Myocyte (in vitro differentiated cells): ENCODE measurements at places on chromosomes 6 and 20. TPM values are rescaled to one million over a fixed set of nuclear protein-coding genes. Genes with fewer than 3 reads are reported as not detected.

Gene CFAP61
- 0.83 and 2.1 TPM in 2 replicates for total RNA-seq

Gene SLC4A11
- total RNA-seq = 10.3 and 12.2 TPM in 2 replicates

- no peak for DNase-seq
These were observed 145.8 kb downstream of the DTNBP1 start for GRCh38 chr6:15516923-15517560.

- DNase-seq = peak; percentile 49
These were observed 15.8 kb upstream of the THBS2 start for GRCh38 chr6:169269180-169270076.

Gene KCNK16
- total RNA-seq = not detected in 2 replicates

- DNase-seq = peak; percentile 90
These were observed 193.4 kb downstream of the SYNDIG1 start for GRCh38 chr20:24662752-24663365.

- peak; percentile 65 for DNase-seq
These were observed 270.7 kb upstream of the TAB2 start for GRCh38 chr6:149046822-149047246.

DNA sequence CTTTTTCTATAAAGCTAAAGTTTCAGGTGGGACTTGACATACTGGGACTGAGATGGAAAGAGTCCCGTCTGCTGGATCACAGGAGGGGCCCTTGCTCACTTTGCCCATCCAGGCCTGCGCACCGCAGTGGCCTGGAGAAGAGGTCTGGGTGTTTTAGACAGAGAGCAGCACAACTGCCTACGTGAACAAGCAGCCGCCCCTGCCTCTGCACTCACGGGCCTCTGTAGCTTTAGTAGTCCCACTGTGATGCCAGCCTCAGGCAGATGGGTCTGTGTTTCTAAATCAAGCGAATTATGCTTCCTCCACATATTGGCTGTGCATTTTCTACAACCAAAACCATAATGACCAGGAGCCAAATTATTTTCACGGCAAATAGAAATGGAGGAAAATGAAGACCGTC is 184.8 kb upstream of the FOXQ1 start:
- no peak for DNase-seq

- no peak for DNase-seq
These were observed 16.5 kb upstream of the BHLHE23 start for GRCh38 chr20:63023071-63023935.

DNA sequence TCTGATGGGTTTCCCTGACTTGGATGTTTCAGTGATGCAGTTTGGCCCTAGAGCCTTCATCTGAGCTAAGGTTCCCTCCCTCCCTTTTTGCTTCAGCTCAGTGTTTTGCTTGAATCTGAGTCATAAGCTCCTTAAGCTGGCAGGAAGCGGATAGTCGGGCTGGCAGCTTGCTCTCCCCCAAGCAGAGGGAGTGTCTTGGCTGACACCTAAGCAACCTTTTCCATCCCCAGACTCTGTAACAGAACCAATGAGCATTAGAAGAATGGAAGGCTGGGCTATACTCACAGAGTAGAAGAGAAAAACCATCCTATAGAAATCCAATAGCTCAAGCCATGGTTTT is 98.3 kb downstream of the HAO1 start:
- DNase-seq = peak; percentile 57

Gene FKBP1A
- 125 and 146 TPM in 2 replicates for total RNA-seq

DNA sequence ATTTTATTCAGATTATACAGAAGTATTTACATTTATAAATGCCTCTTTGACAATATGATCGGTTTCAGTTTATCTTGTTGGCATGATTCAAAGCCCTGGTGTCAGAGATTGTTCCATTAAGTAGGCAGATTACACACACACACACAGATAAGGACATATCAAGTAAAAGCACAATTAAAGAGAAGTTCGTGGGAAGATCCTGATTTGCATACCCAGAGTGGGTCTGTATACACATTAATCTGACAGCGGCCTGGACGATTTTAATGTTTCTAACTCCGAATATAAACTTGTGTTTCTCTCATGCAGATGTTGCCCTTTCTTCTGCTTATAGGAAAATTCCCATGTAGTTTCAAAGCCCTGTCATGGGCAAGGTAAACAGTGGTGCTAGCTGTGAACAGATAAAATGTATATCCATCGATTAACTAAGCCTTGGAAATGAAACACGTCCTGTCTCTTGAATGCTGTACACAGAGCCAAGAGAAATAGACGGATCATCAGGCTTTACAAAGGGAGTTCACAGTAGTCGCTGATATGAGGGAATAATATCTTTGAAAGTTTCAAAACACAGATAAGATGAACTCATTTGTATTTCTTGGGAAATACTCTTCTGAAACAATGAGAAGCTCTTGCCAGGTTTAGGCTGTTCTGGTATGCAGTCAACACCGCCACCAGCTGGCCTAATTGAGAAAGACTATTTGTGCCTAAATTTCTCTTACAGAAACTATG is 108.2 kb upstream of the GMDS start:
- peak; percentile 75 for DNase-seq

- DNase-seq = peak; percentile 70
These were observed 68.9 kb upstream of the KCNQ5 start for GRCh38 chr6:72552938-72553337.

DNA sequence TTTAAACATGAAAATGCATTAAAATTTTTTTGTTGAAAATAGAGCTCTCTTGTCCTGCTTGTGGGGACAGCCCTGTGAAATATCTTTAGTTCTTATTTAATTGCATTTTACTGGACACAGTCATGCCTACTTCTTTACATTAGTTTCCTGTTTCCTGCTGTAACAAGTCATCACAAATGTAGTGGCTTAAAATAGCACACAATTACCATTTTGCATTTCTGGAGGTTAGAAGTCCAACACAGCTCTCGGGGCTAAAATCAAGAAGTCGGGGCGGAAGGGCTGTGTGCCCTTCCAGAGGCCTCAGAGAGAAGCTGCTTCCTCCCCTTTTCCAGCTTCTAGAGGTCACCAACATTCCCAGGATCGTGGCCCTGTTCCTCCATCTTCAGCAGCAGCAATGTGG is 29.4 kb downstream of the PNLDC1 start:
- no peak for DNase-seq

GRCh38 chr6:14722001-14722562 is 523.8 kb upstream of the JARID2 start:
- no peak for DNase-seq

DNA sequence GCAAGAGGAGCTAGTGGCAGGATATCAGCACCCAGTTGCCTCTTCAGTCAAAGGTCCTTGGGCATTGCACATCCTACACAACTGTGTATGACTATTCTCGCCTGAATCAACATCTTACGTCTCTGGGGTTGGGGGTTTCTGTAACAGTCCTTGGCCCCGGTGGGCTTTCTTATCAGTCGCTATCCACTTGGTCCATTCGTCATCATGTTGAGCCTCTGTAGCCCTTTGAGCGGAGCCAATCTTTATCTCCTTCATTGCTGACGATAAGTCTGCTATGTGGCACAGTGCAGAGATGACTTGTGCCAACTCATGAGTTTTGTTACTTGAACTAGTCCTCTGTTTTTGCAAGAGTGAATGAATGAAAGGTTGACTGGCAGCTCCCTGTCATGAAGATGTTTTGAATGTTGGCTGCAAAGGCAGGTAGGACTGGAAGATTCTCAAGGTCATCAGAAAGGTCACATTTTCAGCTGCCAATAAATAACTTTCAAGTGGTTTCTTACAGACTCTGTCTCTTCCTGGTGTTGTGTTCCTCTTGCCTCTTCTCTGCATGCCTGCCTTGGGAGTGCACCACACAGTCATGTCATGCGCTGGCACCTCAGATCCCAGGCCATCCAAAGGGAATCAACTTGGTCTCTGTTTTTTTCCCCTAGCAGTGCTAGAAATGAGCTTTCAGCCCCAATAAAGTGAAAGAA is 238.9 kb downstream of the SLC24A3 start:
- peak; percentile 51 for DNase-seq

- no peak for DNase-seq
These were observed 15.5 kb downstream of the TXNDC5 start for GRCh38 chr6:7895125-7895423.

- DNase-seq = no peak
These were observed 23.8 kb downstream of the BPIFB1 start for GRCh38 chr20:33306807-33307206.

- DNase-seq = no peak
These were observed 2.8 kb upstream of the ZBTB9 start for GRCh38 chr6:33451606-33452005.

GRCh38 chr6:149881066-149881766 is 16.7 kb downstream of the RAET1E start:
- DNase-seq = peak; percentile 82

Gene LINC00237
- total RNA-seq = not detected in 2 replicates

Gene RAET1G
- not detected in 2 replicates for total RNA-seq

DNA sequence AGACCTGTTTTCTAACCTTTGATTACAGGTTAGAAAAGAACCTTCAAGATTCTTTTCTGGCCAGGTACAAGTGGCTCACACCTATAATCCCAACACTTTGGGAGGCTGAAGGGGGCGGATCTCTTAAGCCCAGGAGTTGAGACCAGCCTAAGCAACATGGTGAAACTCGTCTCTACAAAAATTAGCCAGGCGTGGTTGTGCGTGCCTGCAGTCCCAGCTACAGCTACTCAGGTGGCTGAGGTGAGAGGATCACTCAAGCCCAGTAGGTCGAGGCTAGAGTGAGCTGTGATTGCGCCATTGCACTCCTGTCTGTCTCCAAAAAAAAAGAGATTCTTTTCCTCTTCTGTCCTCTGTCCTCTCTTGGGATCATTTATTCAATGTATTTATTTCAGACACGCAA is 14.5 kb downstream of the PPIL1 start:
- DNase-seq = no peak

Gene SRSF12
- not detected in 2 replicates for total RNA-seq

DNA sequence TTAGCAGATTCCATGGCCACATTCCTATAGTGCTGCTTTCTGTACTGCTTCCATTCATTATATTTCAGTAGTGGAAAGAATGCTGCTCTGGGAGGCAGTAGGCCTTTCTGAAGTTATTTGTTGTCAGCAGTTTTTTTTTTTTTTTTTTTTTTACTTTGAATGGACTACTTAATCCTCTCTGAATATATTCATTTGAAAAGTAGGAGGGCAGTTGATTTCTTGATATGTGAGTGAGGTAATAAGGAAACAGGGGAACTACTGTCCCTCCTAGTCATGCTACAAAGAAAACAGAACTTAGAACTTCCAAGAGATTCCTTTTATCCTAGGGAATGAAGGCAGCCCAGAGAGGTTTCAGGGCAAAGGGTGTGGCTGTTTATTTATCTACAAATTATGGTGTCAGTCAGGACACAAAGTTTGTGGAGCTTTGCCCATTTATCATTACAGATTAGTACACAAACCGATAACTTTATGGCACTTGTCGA is 155.9 kb downstream of the JARID2 start:
- no peak for DNase-seq

Gene PSORS1C1
- total RNA-seq = 0.21 and 0.29 TPM in 2 replicates

DNA sequence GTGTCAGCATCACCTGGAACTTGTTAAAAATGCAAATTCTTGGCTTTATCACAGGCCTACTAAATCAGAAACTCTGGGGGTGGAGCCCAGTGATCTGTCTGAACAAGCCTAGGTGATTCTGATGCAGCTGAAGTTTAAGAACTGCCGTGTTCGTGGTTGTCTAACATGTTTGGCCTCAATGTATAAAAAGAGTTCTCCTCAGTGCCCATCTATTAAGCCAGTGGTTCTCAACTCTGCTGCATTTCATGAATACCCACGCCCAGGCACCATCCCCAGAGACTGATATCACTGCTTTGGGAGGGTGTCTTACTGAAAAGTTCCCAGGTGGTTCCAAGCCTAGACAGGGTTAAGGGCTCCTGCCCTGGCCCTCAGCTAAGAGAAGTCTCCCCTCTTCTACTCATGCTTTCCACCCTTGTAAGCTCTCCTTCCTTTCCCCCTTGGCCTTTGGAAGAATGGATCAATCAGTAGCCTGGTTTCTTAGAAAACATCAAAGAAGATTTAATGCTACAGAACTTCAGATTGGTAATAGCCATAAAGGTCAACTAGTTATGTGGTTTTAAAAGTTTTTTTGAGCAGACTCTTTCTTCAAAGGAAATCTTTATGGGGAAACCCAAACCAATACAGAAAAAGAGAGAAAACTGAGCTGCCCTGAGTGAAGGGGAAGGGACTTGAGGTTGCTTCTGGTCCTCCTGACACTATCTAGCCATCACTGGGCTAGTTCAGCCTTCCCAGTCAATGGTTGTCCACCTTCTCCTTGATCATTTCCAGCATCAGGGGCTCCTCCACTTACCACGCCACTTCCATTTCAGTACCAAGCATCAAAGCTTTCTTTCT is 38.9 kb upstream of the TNFAIP3 start:
- DNase-seq = no peak

Gene ESR1
- total RNA-seq = 0.72 and 0.83 TPM in 2 replicates

- peak; percentile 40 for DNase-seq
These were observed 64.9 kb downstream of the C6orf58 start for GRCh38 chr6:127641905-127642304.

DNA sequence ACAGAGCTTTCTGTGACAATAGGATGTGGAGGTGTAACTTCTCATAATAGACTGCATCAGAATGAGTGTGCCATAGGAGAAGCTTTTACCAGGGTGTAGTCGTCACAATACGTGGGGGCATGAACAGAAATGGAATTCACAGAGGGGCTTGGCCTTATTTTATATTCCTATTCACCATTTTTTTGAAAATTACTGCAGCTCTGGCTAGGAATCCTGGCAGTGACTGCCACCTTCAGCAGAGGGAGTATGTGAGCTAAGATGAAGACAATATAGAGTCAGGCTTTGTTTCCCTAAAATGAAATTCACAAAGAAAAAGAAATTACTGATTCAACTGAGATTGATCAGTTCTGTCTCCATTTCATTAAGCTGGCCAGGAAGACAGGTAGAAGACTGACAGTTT is 13.9 kb downstream of the TOMM6 start:
- DNase-seq = peak; percentile 29

- no peak for DNase-seq
These were observed 137.9 kb downstream of the HIVEP1 start for GRCh38 chr6:12149944-12150510.

Gene CST1
- total RNA-seq = not detected in 2 replicates

- peak; percentile 40 for DNase-seq
These were observed 845 bp downstream of the ZMYND8 start for GRCh38 chr20:47355489-47356219.

DNA sequence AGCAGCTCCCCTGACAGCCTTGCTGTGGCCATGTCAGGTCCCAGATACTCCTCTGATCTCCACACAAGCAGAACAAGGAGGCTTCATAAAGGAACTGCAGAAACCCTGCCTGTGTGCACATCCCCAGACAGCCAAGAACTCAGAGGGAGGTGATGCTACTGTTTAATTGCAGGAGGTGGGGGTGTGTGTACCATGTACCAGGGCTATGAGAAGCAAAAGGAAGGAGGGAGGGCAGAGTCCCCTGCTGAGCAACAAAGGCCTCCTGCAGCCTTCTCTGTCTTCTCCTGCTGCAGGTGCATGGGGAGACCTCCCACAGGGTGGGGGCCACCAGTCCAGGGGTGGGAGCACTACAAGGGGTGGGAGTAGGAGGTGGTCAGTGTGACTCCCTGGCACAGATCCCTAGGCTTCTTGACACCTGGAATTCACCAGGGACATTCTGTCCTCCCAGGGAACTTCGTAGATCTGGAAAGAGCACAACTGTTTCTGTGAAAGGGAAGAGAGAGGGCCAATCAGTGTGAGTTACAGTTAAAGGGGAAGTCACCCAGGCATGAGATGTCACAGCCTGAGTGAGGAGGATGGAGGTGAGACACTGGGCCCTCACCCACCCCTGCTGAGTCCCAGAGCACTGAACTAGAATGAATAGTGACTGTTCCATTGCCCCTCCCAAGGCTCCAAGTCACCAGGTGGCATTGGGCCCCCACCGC is 2.8 kb downstream of the CST2 start:
- DNase-seq = no peak

Gene GRM1
- total RNA-seq = 0.21 and 0.75 TPM in 2 replicates

GRCh38 chr20:37230200-37230599 is 31.4 kb downstream of the GHRH start:
- DNase-seq = no peak

- DNase-seq = peak; percentile 32
These were observed 586.6 kb upstream of the BTBD3 start for GRCh38 chr20:11331096-11331495.
